Stimulated activated naive CD4-positive, alpha-beta T cell treated with Interleukin-2 at 50 U/mL for 16 hours (primary cell): ENCODE measurements at places on chromosomes 1 and 21.

DNA sequence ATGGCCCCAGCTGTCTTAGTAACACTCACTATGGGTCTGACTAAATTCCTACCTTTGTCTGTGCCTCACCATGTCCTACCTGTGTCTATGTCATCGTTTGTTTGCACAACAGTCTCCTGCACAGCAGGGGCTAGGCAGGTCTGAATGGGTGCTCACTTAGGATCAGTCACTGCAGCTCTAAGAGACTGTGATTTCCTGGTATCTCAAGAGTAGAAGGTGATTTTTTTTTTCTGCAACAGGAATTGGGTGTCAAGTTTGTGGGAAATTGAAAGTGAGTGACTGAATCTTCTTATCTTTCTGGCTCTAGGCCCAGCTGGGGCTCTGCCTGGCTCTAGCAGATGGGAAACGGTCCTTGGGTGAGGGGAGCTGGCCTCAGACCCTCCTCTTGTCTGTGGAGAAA lies 46.4 kb upstream of the TRABD2B start:
- no peak for DNase-seq

- DNase-seq = no peak
These were observed 161.4 kb upstream of the ZRANB2 start for GRCh38 chr1:71242239-71242638.

DNA sequence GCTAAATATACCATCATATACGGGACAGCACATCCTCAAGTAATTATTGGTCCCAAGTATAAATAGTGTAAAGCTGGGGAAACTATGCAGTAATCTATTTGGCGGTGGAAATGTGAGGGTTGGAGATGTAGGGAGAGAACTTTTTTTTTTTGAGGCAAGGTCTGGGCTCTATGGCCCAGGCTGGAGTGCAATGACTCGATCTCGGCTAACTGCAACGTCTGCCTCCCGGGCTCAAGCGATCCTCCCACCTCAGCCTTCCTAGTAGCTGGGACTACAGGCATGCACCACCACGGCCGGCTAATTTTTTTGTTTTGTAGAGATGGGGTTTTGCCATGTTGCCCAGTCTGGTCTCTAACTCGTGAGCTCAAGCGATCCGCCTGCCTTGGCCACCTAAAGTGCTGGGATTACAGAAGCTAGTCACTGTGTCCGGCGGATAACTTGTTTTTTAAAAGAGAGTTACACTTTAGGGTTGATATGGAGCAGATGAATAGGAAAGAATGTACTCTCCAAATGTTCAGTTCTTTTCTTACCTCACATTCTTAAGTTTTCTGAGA lies 1.9 kb downstream of the IFT25 start:
- no peak for DNase-seq

DNA sequence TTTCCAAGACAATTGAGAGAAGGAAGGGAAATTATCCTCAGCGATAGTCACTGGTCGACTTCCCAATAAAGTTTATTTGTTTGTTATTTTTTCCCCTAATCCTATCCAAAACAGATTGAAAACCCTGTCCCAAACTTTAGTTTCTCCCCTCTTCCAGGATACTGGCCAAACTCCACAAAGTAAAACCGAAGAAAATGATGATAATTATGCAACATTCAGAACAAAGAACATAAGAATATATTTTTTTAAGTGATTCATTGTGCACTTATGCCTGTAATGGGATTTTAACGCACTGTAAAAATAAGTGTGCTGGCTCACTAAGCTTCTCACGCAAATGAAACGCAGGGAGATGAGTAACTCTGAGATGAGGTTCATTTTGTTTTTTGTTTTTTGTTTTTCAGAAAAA lies 6.0 kb downstream of the GLIS1 start:
- DNase-seq = no peak

GRCh38 chr1:173410794-173411236 lies 66.3 kb upstream of the PRDX6 start:
- DNase-seq = no peak
